ELF-1 (cell line): ENCODE measurements at places on chromosomes 1 and 21.

DNA sequence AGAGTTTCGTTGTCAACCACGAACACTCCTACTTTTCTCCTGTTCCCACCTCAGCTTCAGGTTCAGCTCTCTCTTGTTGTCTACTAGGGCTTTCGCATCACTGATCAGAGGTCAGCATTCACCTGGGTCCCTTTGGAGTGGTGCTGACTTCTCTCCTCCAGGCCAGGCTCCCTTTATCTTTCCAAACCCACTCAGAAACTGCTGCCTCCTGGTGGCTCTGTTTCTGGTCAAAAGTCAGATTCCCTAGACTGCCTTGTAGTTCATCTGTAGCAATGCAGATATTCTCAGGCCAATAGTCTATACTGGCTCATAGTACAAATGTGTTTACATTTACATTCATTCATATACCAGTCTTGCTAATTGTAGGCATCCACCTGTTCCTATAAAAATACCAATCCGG is 6.4 kb upstream of the ERI3 start:
- DNase-seq: peak; percentile 64

DNA sequence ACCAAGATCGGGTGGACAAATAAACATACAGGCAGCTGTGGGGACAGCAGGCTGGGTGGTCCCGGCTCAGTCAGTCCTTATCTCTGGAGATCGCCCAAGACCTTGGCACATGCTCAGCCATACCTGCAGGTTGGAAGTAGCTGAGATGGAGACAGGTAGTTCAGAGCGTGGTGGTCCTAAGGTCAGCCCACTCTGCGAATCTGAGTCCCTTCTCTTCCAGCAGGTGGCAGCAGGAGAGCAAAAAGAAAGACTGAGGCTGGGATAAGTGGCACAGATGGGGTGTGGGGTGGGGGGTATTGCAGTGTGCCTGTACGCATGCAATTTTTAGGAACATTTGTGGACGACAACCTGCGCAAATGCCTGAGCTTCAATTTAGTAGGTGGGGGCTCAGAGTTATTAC is 104.9 kb downstream of the TENT5C start:
- DNase-seq: peak; percentile 47

GRCh38 chr1:204574865-204575163 is 58.6 kb downstream of the MDM4 start:
- no peak for DNase-seq

DNA sequence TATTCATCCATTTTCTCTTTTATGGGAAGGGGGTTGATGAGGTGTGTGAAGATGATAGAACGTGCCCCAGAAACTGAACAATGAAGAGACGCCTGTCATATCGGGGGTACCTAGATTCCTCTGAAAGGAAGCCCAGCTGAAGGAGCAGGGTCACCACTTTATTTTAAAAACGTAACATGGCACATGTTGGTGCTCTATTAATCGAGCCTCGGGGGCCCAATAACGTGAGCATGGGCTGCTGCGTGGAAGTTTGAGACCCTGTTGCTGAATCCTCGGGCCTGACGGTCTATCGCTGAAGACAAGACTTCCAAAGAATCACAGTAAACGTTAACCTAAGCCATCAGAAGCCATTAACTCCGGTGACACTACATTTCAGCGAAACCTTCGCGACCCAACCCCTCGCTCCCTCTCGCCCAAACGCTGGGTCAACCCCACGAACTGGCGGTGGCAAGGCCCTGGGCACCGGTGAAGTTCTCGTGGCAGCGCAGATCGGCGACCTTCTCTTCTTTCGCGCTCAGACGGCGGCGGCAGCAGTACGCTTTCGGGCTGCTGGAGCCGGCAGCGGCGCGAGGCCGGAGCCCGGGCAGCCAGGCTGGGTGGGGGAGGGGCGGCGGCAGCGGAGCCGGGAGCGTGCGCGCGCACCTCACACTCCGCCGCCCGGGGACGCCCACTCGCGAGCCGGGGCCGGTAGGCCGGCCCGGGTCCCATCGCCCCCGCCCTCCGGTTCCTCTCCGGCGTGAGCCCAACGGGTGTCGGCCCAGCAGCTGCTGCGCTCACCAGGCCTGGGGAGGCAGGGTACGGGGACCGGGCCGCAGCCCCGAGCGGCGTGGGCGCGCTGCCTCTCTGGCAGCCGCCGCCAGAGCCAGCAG is 838 bp upstream of the MAN1A2 start:
- DNase-seq: peak; percentile 83

DNA sequence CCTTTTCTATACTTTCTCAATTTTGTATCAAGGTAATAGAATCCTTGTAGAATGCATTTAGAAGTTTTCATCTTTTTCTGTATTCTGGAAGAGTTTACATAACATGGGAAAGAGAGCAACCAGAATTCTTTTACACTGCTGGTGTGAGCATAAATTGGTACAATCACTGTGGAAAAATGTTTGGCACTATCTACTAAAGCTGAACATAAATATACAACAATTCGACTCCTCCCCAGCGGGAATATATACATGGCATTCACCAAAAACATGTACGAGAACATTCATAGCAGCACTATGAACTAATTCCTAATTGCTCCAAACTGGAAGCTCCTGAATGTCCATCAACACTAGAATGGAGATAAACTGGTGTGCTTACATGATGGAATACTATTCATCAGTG is 1.8 kb upstream of the ACBD6 start:
- DNase-seq: no peak

DNA sequence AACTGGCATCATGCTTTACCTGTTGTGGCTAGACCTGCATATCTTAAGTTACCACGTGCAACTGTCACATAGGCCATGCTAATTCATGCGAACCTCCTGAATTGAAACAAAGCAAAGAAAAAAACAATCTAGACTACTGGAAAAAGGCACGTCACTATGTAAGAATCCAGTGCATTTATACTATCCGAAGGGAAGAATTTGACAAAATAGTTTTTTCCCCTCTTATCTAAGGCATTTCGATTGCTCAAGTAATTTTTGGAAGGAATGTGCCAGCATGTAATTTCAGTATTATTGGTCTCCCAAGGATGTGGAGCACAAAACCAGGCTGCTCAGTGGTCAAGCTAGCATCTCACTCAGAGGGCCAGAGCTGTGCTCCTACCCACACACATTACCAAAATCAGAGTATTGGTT is 31.5 kb upstream of the C1orf198 start:
- DNase-seq: no peak

DNA sequence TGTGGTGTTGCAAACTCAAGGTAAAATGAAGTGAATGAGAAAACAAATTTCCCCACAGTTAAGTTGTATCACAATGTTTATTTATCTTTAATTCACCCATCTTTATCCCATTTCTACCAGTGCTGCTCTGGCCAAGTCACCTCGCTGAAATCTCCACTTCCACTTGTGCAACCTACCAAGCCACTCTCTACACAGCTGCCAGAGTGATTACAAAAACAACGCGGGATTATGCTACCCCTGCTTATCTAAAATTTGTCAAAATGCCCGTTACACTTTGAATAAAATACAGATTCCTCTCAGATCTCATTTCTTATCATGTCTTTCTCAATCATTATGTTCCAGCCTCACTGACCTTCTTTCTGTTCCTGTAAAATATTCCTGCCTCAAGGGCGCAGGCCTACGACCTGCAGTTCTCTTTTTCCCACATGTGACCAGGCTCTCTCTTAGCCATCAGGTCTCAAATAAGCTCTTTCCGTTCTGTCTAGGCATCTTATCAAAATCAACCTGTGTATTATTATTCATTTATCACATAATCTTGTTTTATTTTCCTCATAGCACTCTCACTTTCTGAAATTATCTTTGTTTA is 95.6 kb downstream of the NTMT2 start:
- DNase-seq: no peak

DNA sequence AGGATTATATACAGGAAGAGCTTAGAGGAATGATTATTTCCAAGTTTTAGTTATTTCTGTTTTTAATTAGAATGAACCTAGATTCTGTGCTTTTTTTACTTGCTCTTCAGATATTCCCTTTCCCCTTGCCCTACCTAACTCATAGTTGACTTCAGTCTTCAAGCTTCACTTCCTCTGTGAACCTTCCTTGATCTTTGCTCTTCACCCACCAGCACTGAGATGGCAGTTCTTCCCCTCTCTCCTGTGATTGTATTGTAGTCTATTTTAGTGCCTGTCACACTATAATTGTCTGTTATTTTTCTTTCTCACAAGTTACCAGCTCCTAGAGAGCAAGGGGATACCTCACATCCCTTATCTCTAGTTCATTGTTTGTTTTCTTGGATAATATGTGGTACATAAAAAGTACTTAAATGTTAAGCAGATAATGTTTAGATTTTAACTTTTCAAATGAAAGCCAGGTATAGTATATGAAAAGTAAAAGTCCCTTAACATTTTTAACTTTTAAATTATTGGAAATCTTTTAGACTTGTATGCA is 33.2 kb downstream of the KCTD3 start:
- DNase-seq: no peak

GRCh38 chr21:45127937-45128336 is 53.6 kb downstream of the ADARB1 start:
- DNase-seq: no peak

GRCh38 chr21:43886565-43886964 is 21.5 kb downstream of the AGPAT3 start:
- no peak for DNase-seq

DNA sequence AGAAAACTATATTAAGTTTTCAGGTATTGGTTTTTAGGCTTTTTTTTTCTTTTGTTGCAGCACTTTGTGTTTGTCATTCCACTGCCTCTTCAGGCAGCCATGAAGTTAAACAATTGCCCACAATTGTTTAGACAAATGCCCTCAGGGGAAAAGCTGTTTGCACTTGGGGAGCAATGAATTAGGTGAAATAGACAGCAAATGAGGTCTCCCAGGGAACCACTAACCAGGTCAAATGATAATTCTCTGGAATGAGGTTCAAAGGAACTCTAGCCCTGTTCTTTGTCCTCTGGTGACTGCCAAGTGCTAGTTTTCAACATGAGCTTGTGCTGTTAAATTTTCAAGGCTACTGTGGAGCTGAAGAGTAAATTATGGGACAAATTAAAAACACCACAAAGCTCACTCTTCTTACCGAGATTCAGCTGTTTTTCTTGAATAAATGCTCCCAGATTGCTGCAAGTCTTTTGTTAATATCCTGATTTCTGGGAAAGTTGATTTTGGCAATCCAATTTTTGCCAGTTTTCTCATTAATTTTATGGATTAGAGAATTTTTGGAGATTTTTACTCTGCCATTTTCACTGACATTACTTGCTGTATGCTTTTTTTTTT is 15.1 kb upstream of the MAB21L3 start:
- DNase-seq: no peak

GRCh38 chr1:68673771-68674170 is 176.9 kb upstream of the DEPDC1 start:
- DNase-seq: no peak

GRCh38 chr1:209590405-209590804 is 6.9 kb downstream of the CAMK1G start:
- DNase-seq: peak; percentile 51

DNA sequence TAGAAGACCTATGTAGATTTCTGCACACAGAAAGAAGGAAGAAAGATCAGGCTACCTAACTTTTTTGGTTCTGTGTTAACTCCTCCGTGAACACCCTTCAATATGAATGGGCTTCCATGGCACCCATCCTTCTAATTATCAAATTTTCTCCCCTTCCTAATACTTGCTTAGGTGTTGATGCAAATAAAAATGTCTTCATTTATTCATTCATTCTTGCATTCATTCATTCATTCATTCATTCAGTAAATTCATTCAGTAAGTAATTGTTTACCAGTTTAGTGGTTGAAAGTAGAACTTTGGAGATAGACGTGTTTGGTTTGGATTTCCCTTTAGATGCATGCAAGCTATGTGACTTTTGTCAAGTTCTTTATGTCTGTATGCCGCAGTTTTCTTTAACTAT is 4.6 kb downstream of the CHI3L2 start:
- DNase-seq: no peak

DNA sequence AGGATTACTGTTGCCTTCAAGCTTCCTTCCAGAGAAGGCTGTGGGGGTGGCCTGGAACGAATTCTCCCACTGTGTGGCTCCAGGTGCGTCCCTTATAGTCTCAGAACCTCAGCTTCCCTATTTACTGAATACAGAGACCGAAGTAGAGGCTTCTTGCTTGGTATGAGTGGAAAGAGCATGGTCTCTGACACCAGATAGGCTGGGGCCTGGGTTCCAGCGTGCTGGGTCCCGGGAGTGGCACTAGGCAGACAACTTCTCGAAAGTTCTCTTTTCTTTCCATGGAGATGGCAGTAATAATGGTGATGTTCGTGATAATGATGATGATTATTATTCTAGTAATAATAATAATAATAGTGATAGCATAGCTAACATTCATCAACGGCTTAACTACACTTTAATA is 161.7 kb downstream of the PTPRU start:
- DNase-seq: no peak

- no peak for DNase-seq
Observed at GRCh38 chr1:78829644-78830043, 176.9 kb downstream of the ADGRL4 start.

GRCh38 chr1:115911294-115911693 is 65.0 kb upstream of the SLC22A15 start:
- DNase-seq: peak; percentile 9

DNA sequence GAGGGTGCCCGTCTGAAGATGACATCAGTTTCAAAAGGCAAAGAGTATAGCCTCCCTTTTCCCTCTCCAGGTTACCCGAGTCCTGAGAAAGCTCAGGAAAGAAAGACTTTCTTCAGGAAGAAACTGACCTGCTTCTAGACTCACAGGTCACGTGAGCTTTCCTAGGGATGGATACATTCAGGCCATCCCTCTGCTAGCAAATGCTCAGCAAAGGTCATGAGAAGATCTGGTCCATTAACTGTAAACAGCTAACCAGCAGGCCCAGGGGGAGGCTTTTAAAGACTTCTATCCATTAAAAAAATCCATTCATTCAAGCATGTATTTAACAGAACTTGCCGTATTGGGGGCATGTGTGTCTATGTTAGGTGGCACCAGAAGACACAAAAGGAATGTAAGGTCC is 605.5 kb downstream of the KIF26B start:
- no peak for DNase-seq

DNA sequence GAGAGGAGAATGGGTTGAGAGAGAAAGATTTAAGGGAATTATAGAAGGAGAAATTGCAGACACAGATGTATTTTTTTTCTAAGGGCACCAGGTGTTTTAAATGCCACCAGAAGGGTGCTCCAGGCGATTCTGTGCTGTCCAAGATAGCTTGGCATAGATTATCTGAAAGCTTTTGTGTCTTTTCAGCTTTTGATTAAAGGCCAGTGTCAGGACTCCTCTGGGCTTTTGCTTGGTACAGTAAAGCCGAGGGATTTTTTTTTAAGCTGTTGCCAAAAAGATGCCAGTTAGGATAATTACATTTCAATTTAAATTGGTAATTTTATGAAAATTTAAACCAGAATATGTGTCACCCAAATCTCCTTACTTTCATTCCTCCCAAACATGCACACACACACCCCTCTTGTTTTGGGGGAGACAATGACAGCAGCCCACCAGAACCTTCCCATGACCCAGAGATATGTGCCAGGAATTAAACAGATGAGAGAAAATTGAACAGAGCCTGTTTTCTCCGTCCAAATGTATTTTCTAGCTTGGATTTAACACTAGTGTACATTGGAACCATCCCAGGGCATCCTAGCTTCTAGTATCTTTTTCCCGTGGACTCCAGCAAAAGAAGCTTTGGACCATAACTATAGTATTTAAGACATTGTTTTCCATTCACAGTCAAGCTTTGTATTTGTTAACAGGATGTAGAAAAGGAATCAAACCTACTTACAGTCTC is 670.7 kb upstream of the CXADR start:
- no peak for DNase-seq

GRCh38 chr1:155285063-155285462 is 7.8 kb downstream of the HCN3 start:
- no peak for DNase-seq

GRCh38 chr1:205346956-205347574 is 9.7 kb downstream of the KLHDC8A start:
- no peak for DNase-seq
